ENCODE measurements at places on chromosomes 7 and 10.

DNA sequence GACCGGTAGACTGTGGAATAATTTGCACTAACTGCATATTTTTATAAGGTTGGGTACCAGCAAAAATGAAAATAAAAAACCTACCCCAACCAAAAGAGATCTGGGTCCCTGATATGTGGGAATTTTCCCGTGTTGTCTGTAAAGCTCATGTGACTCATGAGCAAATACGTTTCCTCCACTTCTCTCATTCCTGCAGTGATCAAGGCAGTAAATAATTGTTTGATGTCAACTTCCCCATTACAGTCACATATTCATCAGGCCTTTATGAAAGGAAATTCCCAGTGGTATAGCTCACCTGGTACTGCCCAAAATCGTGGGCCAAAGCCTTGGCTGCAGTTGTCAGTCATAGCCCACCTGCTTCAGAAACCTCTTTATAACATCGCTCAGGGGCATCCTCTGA, 166.0 kb upstream of the ANK3 start:
- DNase-seq: no peak

DNA sequence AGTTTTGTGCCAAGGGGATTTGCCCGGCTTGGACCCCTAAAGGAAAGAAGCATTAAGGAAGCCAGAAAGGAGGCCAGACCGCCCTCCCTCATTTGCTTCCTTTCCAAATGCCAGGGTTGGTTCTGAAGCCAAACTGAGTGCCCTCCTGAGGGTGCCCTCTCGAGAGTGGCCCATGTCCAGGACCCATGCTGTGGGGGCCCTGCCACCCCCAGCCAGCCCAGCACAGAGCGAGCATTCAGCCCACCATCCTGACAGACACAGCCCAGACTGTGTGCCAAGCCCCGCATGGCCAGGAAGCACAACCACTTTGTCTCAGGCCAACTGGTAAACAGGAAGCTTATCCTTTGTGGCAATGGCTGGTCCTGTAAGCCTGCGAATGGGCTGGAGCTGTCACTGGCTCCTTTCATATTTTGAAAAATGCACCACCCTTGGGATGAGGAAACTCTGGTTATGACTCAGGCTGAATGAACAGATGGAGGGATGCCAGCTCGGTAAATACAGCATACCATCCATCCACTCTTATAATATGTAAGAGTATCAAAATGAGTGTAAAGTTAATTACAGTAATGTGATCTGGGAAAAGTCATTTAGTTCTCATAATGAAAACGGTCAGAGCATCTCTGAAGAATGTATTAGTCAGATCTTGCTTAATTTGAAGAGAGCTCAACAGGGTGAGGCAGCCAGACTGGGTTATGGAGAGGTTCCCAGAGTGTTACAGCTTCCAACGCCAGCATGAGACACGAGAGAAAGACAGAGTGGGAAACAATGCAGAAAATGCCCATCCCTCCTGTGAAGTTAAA, 65.0 kb downstream of the STK17A start:
- no peak for DNase-seq

GRCh38 chr7:44720301-44720700, 28.3 kb upstream of the ZMIZ2 start:
- DNase-seq: no peak

DNA sequence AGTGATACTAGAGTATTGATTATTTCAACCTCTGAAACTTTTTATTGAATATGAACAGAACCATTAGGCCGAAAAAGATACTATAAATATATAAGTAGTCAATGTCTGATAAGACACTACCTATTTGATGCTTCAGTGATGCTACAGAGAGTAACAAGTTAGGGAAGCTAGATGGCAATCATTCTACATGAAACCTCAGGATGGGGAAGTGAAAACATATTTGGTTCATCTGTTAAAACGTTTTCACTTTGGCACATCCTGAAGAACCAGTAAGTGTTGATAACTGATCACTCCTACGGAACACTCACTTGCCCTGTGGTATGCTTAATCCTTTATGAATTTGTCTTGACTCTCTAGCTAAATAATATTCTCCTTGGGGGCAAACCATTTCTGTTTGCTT, 1064.9 kb downstream of the NXPH1 start:
- DNase-seq: no peak

DNA sequence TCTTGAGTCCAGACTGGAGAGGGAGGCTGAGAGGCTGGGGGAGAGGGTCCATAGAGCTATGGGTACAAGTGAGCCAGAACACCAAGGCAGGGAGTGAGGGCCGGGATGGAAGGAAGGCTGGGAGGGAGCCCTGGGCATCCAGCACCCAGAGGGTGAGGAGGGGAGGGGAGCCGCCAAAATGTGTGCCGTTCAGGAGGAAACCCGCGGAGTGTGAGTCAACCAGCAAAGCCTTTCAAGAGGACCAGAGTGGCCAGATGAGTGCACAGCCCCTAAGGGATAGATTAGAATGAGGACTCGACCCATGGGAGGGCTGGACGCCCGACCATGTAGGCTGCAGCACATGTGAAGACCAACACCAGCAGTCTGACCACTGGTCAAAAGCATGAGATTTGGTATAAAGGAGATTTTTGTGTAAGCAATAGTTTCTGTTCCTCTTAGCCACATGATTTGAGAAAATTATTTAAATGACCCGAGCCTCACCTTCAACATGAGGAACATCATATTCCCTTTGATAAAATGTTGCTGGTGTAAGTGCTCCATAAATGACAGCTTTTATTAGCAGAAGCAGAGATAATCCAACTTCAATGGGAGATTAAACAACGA, 179.7 kb upstream of the GRB10 start:
- DNase-seq: no peak

DNA sequence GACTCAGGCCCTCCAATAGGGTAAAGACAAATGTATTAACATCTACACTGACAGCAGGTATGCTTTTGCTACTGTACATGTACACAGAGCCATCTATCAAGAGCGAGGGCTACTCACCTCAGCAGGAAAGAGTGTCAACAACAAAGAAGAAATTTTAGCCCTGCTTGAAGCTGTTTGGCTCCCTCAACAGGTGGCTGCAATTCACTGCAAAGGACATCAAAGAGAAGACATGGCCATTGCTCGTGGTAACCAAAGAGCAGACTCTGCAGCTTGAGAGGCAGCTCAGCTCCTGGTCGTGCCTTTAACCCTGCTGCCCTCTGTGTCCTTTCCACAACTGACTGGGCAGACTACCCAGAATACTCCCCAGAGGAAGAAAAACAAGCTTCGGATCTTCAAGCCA, 5.1 kb downstream of the AKR1B15 start:
- DNase-seq: no peak

GRCh38 chr7:4629287-4629895, 52.7 kb upstream of the FOXK1 start:
- DNase-seq: no peak

GRCh38 chr10:43205681-43206390, 61.0 kb downstream of the RASGEF1A start:
- DNase-seq: no peak

DNA sequence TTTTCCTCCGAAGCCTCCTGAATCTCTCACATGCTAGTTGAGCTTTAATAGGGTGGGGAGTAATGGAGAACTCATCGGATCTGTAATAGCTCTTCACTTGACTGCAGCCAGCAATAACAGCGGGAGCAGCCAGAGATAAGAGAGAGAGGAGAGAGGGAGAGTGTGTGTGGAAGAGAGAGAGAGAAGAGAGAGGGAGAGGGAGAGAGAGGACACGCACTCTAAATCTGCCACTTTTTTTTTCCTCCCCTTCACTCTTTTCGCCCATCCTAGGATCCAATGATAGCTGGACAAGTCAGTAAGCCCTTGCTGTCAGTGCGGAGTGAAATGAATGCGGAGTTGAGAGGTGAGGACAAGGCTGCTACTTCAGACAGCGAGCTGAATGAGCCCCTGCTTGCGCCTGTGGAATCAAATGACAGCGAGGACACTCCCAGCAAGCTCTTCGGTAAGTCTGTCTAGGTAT, 107.9 kb downstream of the POU6F2 start:
- DNase-seq: no peak

- no peak for DNase-seq
Observed at GRCh38 chr7:86558680-86559501, 84.8 kb upstream of the GRM3 start.

DNA sequence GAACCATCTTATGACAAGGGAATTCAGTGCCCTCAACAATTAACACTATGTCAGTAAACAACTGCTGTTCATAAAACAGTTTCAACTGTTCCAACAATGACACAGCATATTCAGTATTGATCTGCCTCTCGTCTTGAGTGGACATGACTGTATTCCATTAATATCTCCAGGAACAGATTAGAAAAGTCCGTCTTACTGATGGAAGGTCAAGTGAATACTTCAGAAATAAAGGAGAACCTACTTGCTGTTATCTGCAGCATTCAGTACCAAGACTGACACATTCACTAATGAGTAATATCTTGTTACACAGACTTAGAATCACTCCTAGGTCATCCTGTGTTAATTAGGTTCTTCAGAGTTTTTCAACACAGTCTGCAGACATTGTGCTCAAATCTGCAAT, 12.1 kb downstream of the KBTBD2 start:
- no peak for DNase-seq

DNA sequence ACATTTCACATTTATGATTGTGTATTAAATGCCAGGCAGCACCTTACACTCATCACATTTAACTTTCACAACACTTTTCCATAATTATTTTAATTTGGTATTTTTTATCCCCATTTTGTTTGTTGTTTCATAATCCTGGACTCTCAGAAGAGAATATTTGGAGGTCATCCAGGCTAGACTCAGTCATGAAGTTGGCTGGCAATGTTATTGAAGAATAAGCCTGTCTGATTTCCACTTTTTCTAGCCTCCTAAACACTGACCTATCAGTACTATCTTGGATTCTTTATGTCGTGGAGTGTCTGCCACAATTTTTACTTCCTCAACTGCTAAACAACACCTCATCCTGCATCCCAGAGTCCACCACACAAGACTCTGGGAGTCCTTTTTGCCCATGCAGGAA, 372.3 kb upstream of the NRP1 start:
- no peak for DNase-seq

DNA sequence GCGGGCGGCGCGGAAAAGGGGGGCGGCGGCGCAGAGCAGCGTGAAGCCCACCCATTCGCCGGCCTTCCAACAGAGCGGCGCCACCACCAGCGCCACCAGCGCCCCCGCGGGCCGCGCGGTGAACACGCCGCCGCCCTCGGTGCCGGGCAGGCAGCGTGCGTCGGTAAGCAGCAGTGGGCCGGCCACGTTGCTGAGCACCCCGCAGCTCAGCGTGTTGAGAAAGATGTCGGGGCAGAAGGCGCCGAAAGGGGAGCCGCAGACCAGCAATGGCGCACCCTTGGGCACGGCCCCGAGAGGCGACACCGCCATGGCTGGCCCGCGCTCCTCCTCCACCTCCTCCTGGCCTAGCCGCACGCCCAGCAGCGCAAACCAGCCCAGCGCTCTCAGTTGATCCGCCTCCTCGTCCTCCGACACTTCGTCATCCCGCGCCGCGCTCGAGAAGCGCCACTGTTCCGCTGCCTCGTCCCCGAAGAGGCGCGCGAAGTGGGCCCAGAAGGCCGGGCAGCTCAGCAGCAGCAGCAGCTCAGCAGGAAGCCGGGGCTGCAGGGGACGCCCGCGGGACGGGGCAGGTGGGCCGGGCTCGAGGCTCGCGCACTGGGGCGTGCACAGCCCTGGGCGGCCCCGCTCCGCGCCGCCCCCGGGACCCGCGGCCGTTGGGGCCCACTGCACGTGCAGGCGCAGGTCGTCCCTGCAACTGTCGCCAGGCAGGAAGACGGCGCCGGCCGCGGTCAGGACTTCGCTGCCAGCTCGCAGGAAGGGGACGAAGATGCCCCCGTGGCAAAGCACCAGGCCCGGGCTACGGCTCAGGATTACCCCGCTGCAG, 623 bp downstream of the TYSND1 start:
- peak; percentile 52 for DNase-seq

GRCh38 chr10:26249681-26250080, 33.1 kb downstream of the GAD2 start:
- DNase-seq: no peak

DNA sequence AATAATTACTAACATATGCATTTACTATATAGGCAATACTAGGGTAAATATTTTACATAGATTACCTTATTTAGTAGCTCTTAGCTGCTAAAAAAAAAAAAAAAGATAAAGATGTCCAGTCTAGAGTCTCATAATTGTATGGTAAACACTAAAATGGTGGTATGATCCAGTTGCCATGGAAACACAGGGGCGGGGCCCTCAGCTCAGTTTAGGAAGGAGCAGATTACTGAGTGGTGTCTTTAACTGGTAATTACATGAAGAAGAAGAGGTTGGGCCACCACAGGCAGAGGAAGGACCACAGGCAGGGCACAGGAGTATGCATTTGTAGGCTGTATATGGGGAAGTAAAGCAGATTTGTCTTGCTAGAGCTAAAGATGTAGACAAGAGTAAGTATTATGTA, 43.7 kb downstream of the ITGB8 start:
- DNase-seq: no peak

- DNase-seq: no peak
Observed at GRCh38 chr10:68371604-68372003, 35.5 kb downstream of the RUFY2 start.

GRCh38 chr10:11602919-11603523, 8.4 kb downstream of the USP6NL start:
- DNase-seq: no peak

DNA sequence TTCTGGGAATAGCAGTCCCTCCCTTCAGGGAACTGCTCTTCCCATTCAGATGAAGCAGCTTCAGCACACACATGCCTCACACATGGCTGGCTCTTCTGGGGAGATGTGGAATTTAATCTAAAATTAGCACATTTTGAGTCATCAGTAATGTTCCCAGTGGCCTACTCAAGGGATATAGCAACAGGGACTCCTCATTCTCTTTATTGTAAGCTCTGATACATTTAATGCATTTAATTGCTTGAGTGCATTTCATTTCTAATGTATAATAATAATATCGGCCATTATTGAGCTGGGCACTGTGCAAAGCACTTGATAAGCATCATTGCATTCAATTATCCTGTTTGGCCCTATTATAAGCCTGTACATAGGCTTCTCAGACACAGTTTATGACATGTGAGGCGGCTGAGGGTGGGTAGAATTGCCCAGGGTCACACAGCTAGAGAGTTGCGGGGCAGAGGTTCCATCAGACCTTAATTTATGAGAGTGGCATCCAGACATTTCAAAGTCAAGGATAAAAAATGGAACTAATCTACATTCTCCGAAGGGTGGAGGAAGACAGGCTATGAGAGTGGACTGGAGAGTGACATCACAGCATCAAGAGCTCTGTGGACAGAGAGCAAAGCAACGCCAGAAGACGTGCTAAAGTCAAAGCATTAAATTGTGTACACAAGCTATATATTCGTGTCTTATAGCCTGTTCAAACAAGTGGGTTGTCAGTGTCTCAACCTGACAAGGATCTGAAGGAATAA, 76.8 kb downstream of the LANCL2 start:
- DNase-seq: no peak

DNA sequence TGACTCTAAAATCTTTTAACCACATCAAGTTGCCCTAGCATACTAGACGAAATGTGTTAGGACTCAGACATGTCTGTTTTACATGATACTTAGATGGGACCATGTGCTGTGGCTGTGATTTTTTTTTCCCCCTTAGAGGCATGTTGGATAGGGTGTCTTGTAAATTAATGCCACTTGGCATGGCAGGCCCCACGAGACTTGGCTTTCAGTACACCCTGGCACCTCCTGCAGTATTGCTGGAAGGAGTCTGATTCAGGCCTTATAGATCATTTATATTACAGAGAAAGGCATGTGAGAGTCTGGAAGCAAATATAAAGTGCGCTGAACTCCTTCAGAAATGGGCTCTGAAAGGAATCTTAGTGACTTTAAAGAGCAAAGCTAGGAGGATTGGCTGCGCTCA, 494.1 kb downstream of the SDK1 start:
- no peak for DNase-seq

- DNase-seq: no peak
Observed at GRCh38 chr10:78504181-78504580, 470.5 kb downstream of the RPS24 start.

- no peak for DNase-seq
Observed at GRCh38 chr7:140261522-140261921, 84.7 kb upstream of the KDM7A start.

Data from activated CD8-positive, alpha-beta memory T cell treated with anti-CD3 and anti-CD28 coated beads for 48 hours (primary cell).